ENCODE measurements at places on chromosomes 3 and 15.

DNA sequence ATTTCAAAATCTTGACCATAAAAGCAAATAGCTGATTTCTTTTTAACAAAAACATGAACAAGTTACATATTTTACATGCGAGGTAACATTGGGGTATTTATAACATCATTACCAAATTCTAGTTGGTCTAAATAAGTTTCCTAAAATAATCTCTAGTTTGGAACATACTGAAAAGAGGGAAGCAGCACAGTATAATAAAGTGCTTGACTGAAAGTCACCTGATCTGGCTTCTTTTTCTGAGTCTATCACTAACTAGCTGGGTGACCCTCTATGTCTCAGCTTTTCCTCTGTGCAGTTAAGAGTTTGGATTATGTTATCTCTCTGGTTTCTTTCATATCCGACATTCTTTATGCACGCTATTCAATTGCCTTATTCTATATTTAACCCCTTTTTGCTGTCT, 19.8 kb upstream of the CNTN4 start:
- no peak for DNase-seq

DNA sequence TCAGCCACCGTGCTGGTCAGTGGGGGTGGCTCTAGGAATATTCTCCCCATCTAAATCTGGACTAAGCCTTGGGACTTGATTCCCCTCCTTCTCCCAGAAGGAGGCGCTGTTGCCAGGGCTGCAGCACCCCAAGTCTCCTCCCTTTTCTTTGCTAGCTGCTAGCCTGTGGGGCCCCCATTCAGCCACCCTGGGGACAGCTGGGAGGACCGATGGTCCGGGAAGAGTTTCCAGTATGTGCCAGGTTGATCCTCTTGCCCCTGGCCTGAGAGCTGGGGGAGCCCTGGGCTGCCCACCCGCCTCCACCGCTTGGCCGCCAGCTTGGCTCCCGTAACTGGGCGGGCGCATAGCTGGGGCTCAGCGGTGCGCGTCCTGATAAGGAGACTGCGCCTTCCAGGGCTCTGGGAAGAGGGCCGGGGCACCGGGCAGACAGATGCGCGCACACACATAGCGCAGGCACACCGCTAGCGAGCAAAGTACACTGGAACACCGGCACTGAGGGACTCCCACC, 4.2 kb downstream of the SMAD6 start:
- DNase-seq = peak; percentile 78

GRCh38 chr3:144643771-144644198, 672.2 kb downstream of the DIPK2A start:
- DNase-seq = peak; percentile 18

DNA sequence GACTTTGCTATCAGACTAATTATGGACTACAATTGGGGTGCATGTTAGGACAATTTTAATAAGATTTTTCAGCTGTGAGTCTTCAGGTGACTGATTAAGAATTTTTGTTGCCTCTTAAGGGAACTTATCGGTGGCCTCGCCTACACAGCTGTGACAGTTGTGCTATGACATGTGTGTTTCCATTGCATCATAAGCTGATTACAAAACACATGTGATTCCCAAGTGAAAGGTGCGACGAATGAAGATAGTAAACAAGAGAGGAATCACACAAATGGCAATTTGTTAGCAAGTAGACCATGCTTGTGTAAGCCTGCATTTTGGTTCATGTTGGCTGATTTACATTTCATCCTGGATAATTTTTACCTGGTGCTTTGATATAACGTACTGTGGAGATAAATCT, 8.3 kb downstream of the ROBO2 start:
- DNase-seq = no peak

GRCh38 chr3:72606005-72606800, 242.0 kb downstream of the SHQ1 start:
- DNase-seq = no peak

- no peak for DNase-seq
Observed at GRCh38 chr3:71062952-71063772, 520.4 kb downstream of the FOXP1 start.

GRCh38 chr3:129288446-129288845, 9.8 kb downstream of the HMCES start:
- DNase-seq = no peak

GRCh38 chr3:105885256-105885655, 16.4 kb upstream of the CBLB start:
- DNase-seq = no peak

DNA sequence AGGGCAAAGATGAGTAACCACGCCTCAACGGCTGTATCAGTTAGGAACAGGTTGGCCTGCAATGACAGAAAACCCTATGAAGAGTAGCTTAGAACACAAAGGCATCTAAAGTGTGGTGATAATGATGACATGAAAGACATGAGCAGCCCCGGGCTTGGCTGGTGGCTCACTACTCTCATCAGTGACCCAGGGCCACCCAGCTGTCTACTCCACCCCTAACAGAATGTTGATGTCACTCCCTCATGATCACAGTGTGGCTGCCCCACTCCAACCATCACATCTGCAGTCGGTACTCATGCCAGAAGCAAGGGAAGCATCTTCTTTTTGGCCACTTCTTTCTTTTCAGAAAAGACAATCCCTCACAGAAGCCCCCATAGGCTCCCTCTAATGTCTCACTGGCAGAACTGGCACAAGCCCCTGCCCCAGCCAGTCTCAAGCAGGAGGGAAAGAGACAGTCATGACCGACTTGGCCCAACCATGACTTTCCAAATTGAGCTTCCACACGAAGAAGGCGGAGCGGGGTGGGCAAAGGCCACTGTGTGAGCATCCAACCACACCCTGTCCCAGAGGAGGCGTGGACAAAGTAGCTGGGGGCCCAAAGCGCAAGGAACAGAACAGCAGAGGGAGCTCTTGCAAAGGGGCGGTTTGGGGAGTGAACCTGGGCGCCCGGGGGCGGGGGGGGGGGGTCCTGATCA, 72.0 kb upstream of the IQSEC1 start:
- no peak for DNase-seq

DNA sequence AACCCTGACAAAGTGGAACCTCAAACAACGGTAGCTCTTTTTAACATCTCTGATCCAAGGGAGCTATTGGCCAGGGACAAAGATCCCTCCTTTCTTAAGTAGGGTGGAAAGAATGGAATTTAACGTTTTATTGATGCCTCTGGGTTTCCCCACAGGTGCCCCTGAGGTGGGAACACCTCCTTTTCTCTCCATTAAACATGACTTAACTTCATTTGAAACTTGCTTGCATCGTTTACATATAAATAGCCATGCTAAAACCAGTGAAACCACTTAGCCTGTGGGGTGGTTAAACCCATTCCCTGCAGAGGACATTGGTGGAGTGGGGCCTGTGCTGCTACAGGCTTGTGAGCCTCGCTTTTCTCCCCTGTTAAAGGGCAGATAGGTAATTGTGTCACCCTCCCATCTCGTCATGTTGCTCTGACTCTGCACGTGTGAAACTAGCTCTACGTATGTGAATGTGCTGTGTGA, 9.7 kb downstream of the CGNL1 start:
- no peak for DNase-seq

GRCh38 chr3:123876858-123877257, 7.3 kb downstream of the MYLK start:
- no peak for DNase-seq

DNA sequence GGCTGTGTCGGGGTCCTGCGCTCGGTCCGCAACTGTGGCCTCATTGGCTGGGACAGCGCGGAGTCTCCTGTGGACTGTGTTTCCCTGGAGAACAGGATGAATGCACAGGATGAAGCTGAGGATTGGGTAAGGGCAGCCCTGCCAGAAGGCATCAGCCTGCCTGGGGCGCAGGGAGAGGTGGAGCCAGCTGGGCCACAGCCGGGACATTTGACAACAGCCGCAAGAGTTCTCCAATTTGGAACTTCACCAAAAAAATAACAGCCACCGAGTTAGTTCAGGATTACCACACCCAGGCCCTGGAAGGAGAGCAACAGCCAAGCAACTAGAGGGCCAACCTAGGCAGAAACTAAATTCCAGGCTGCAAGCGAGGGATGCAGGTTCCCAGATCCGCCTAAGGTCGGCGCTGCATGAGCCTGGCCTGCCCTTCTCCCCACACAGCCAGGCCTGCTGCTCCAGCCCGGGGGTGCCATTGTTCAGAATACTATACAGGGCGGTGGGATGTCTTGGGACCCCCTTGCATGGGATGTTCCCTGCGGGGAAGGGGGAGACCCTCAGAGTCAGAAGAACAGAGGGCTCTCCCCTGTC, 229.3 kb downstream of the OCA2 start:
- DNase-seq = no peak

- DNase-seq = no peak
Observed at GRCh38 chr3:14676881-14677280, 1.9 kb downstream of the C3orf20 start.

DNA sequence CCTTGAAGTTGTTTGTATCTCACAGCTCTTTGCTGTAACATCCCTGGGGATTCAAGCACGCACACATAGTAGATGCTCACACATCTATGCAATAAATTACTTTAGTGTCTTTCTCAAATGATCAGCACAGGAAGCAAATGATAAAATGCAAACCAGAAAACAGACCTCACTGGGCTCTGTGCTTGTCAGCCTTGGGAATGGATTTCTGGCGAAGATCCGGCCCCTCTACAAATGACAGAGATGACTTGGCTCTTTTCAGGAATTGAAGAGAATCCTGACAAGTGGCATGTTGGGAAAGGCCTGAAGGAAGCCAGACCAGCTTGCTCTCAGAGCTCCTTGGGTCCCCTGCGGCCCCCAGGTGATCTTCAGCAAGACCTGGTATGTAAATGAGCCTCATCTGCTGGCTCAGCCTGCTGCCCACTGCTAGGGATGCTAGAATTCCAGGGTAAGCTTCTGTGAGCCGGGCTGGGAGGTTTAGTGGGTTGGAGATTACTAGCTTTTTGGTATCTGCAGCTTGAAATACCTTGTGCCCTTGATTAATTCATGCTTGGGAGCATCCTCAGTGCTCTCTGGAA, 54.1 kb downstream of the LPP start:
- peak; percentile 51 for DNase-seq

- DNase-seq = no peak
Observed at GRCh38 chr15:67109141-67110034, 44.0 kb downstream of the SMAD3 start.

Data from neural progenitor cell (in vitro differentiated cells).